ENCODE measurements at places on chromosomes 5 and 9. TPM values are rescaled to one million over a fixed set of nuclear protein-coding genes. Genes with fewer than 3 reads are reported as not detected.

Gene RLN2
- total RNA-seq: 0.74 TPM

Gene NAIP
- 45.9 TPM for total RNA-seq

Gene GRIN3A
- 0.25 TPM for total RNA-seq

Gene PCDHB10
- total RNA-seq: 4.0 TPM

DNA sequence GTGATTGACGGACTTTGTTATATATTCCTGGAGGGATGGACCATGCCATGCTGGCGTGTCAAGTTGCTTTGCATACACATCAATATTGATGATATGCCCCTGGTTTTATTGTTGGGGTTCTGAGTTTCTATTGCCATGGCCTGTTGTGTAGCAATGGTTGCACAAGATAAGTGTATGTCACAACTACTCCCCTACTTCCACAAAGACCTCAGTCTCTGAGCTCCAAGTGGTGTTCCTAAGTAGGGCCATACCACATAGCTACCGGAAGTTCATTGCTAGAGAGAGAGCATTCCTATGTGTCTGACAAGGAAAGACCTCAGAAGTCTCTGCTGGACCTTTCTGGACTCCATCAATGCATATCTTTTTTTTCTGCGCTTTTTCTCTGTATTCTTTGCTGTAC, 19.8 kb downstream of the TXNDC8 start:
- no peak for DNase-seq

GRCh38 chr5:57035955-57036354, 84.0 kb upstream of the MIER3 start:
- no peak for DNase-seq

Measured in testis (tissue), 5 donors.